ENCODE measurements at places on chromosomes 16 and 17.

GRCh38 chr17:44095647-44096496, 25.3 kb downstream of the G6PC3 start:
- peak; percentile 94 for DNase-seq

DNA sequence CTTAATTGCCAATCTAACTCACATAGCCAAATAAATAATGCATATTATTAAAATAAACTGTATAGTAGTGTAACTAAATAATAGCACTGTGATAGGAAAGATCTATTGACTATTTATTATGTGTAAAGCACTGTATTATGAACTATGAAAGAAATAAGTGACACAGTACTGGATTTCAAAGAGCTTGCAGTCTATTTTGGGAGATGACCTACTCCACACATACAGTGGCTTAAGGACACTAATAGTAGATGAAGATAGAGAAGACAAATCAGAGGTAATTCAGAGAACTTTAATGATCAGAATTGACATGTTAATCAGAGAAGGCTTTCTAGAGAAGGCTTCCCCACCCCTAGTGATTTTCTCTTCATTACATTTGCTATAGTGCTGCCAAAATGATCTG, 14.6 kb downstream of the LASP1NB start:
- DNase-seq: no peak

- peak; percentile 10 for DNase-seq
Observed at GRCh38 chr17:65277576-65277975, 140.4 kb downstream of the RGS9 start.

DNA sequence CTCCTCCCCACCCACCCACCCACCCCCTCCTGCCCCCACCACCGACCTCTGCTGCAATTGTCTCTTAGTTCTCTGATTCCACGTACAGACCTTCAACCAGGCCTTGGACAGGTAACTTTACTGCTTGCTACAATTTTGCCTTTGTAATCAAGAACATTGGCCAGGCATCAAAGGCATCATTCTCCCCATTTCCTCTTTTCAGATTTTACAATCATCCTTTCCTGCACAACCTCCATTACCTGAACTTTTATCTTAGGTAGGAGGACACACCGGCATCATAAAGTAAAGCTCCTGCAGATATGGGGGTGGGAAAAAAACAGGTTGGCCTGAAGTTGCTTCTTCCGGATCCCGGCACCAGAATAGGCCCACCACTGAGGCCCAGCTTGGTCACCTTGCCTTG, 25.7 kb upstream of the SUPT4H1 start:
- DNase-seq: no peak

- no peak for DNase-seq
Observed at GRCh38 chr17:74830861-74831260, 28.8 kb downstream of the GRIN2C start.

DNA sequence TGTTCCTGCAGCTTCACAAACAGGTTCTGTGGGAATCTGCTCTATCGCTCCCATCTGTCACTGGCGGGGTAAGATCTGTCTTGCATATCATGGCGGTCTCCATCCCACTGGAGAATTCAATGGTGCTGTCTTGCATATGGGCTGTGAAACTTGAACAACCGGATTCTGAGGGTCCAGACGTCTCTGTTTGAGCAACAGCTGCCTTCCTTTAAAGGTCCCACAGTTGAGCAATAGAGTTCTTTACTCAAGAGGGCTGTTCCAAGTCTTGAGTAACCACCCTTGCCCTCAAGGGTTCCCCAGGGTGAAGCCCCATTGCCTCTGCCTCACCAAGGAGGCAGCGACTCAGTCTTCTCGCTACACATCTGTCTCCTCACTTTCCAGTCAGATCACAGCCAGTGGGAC, 50.8 kb downstream of the ZFHX3 start:
- no peak for DNase-seq

DNA sequence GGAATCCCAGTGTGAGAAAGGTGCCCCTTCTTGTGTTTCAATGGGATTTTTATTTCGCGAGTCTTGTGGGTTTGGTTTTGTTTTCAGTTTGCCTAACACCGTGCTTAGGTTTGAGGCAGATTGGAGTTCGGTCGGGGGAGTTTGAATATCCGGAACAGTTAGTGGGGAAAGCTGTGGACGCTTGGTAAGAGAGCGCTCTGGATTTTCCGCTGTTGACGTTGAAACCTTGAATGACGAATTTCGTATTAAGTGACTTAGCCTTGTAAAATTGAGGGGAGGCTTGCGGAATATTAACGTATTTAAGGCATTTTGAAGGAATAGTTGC, 567 bp downstream of the UBB start:
- no peak for DNase-seq

DNA sequence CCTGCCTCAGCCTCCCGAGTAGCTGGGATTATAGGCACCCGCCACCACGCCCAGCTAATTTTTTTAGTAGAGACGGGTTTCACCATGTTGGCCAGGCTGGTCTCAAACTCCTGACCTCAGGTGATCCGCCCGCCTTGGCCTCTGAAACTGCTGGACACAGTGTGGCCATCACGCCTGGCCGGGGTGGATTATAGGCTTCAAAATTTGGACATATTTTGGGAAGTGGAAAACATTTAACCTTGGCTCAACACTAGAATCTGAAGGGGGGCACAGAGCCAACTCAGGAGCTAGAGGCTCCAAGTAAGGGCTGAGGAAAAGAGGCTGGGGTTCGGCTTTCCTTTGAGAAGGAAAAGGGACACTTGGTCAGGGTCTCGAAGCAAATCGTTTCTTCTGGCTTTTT, 2.2 kb upstream of the CDK5R1 start:
- no peak for DNase-seq

- DNase-seq: no peak
Observed at GRCh38 chr16:29920288-29921033, 5.6 kb downstream of the KCTD13 start.
